G401 (cell line): ENCODE measurements at places on chromosomes 7 and 10. TPM values are rescaled to one million over a fixed set of nuclear protein-coding genes. Genes with fewer than 3 reads are reported as not detected.

GRCh38 chr7:37031571-37032257 lies 307.4 kb upstream of the AOAH start:
- peak; percentile 77 for DNase-seq

- no peak for DNase-seq
These were observed 45.3 kb upstream of the ANKRD1 start for GRCh38 chr10:90966146-90966545.

- DNase-seq: no peak
These were observed 304.4 kb downstream of the FRMD4A start for GRCh38 chr10:14026325-14026724.

GRCh38 chr7:85103357-85103756 lies 83.5 kb downstream of the SEMA3D start:
- no peak for DNase-seq

DNA sequence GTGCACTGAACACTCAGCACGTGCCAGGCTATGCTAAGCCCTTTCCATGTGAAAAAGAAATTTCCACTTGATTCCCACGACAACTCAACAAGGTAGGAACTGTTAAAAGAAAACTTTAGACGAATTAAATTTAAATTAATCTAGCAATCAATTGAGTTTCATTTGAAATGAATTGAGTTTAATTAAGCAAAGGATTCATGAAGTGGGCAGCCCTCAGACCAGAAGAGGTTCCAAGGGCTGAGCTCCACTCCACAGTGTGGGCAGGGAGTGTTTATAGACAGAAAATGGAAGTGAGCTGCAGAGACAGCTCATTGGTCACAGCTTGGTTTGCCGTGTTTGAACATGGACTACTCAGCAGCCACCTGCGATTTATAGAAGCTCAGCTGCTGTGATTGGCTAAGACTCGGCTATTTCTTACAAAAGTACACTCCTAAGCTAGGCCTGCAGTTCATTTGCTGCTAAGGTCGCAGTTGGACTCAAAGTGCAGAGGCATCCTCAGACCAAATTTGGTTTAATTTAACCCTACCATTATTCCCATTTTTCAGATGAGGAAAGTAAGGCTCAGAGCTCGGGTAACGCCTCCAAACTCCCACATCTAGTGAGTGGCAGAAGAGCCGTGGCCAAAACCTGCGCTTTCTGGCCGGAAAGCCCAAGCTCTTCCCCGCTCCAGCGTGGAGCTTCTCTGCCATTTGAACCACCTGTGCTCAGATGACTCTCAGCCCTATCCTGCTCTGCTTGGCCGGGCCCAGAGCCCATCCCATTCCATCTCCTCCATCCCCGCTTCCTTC lies 24.9 kb downstream of the CALML3 start:
- no peak for DNase-seq

GRCh38 chr7:35854311-35854710 lies 53.5 kb downstream of the SEPTIN7 start:
- DNase-seq: no peak

DNA sequence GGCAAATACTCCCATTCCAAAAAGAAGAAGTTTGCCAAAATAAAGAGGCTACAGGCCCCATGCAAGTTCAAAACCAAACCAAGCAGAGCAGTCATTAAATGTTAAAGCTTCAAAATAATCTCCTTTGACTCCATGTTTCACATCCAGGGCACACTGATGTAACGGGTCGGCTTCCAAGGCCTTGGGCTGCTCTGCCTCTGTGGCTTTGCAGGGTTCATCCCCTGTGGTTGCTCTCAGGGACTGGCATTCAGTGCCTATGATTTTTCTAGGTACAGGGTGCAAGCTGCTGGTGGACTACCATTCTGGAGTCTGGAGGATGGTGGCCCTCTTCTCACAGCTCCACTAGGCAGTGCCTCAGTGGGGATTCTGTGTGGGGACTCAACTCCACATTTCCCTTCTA lies 971.6 kb upstream of the MBL2 start:
- DNase-seq: no peak

GRCh38 chr10:108673741-108674140 lies 1249.6 kb downstream of the XPNPEP1 start:
- DNase-seq: no peak

DNA sequence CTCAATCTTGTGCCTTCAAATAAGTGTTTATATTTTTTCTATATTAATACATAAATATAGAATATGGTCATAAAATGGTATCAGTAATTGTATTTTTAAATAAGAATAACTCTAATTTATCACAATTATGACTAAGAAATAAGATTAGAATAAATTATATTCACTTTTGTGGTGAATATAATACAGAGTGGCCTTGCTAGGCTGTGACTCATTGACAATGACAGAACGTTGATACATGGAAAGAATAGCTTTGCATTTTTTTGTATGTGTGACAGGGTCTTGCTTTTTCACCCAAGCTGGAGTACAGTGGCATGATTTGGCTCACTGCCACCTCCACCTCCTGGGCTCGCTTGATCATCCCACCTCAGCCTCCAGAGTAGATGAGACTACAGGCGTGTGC lies 47.8 kb upstream of the PCLO start:
- no peak for DNase-seq

DNA sequence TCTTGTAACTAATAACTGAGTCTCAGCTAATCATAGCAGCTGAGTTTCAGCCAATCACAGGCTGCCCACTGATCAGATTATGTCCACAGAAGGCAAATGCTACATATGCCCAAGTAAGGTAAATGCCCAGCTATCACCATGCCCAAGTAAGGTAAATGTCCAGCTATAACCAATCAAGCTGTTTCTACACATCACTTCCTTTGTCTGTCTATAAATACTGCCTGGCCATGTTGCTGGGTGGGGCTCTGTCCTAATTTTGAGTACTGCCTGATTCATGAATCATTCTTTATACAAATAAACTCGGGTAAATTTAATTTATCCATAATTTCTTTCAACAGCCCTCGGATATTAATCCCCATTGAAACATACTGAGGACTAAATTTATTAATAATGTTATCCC lies 312.4 kb downstream of the CACNA2D1 start:
- no peak for DNase-seq

GRCh38 chr10:79349072-79349491 lies 1.8 kb downstream of the PPIF start:
- DNase-seq: no peak

DNA sequence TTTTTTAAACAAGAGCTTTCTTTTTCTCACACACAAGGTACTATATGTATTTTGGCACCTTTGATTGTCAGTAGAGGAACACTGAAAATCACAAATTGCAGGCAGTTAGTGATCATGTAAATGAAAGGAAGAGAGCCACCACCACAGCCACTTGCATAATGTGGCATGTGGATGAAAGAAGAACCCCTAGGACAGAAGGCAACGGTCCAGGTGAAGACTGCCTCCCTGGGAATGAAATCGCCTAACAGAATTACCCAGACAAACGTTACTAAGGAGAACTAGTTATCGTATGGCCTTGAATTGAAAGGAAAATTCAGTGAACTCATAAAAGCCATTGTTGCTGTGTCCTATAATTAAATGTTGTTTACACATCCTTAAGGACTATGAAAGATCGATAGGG lies 41.2 kb upstream of the PTPRZ1 start:
- no peak for DNase-seq

Gene FRMD4A
- total RNA-seq: 21.1 and 63.4 TPM in 2 replicates

Gene GRID1
- 0.17 TPM in 1 of 2 replicates, not detected in the other for total RNA-seq

Gene NACAD
- not detected in 2 replicates for total RNA-seq

Gene DUSP5
- 1.2 and 1.6 TPM in 2 replicates for total RNA-seq

Gene SLC18A3
- not detected in 2 replicates for total RNA-seq

Gene SLC25A28
- total RNA-seq: 19.1 and 29.9 TPM in 2 replicates

Gene SERPINE1
- total RNA-seq: 103 and 113 TPM in 2 replicates

Gene LBX1
- total RNA-seq: 17.5 and 32.2 TPM in 2 replicates

Gene PALD1
- 31.8 and 34.8 TPM in 2 replicates for total RNA-seq
